Tracheal epithelial cell (primary cell): ENCODE measurements at places on chromosomes 1 and 21. TPM values are rescaled to one million over a fixed set of nuclear protein-coding genes. Genes with fewer than 3 reads are reported as not detected.

DNAJB4 gene
- total RNA-seq = 9.9 and 17.1 TPM in 2 replicates

ITLN2 gene
- total RNA-seq = 0.64 TPM in 1 of 2 replicates, not detected in the other

IKBKE gene
- total RNA-seq = 4.0 and 15.2 TPM in 2 replicates

RAP1GAP gene
- 1.2 and 1.5 TPM in 2 replicates for total RNA-seq

SLC9C2 gene
- not detected in 2 replicates for total RNA-seq
